ENCODE measurements at places on chromosomes 13 and 19.

- DNase-seq, result no peak
Observed at GRCh38 chr19:1384085-1384462, 367 bp downstream of the NDUFS7 start.

GRCh38 chr13:67175836-67176459 is 54.2 kb downstream of the PCDH9 start:
- no peak for DNase-seq

GRCh38 chr19:22625266-22626035 is 8.7 kb upstream of the ZNF492 start:
- DNase-seq, result no peak

- DNase-seq, result no peak
Observed at GRCh38 chr13:51978796-51979556, 32.3 kb downstream of the ATP7B start.

Measured in SK-N-MC (cell line).